Activated B cell treated with CpG ODN at 0.5 μM for 24 hours (primary cell): ENCODE measurements at places on chromosomes 2 and 18. TPM values are rescaled to one million over a fixed set of nuclear protein-coding genes. Genes with fewer than 3 reads are reported as not detected.

The SERPINB12 gene
- total RNA-seq: not detected in 2 replicates

DNA sequence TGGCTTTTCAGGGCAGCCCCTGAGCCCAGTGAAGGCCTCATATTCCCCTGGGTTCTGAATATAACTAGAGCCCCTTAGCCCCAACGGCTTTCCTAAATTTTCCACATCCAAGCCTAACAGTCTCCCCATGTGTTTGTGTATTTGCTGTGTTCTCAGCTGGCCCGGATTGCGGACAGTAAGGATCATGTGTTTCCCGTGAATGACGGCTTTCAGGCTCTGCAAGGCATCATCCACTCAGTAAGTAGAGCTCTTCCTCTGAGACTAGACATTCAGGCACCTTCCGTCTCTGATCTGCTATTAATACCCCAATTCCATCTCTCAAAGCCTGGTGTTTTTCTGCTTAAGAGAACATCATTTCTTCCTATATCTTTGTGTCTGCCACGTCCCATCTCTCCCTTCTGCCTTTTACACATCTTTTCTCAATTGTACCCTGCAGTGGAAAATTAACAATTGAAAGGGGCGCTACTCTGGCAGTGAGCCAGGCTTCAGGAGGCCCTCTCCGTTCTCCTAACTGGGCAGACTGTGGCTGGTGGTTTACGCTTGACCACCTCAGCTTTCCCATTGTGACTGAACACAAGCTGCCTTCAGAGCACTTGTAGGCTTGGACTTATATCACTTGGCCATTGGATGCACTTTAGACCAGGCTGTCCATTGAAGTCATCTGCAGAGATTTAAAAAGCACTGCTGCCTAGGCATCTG, 64.4 kb downstream of the ANTXR1 start:
- no peaks in the 10 kb centered on the region for H3K4me1 ChIP-seq
- H3K36me3 ChIP-seq: no peaks in the 10 kb centered on the region
- H3K27ac ChIP-seq: no peak overlapping the region
- H3K4me3 ChIP-seq: no peak overlapping the region
- peaks cover 26% of the 10 kb centered on the region for H3K27me3 ChIP-seq
- DNase-seq: no peak

DNA sequence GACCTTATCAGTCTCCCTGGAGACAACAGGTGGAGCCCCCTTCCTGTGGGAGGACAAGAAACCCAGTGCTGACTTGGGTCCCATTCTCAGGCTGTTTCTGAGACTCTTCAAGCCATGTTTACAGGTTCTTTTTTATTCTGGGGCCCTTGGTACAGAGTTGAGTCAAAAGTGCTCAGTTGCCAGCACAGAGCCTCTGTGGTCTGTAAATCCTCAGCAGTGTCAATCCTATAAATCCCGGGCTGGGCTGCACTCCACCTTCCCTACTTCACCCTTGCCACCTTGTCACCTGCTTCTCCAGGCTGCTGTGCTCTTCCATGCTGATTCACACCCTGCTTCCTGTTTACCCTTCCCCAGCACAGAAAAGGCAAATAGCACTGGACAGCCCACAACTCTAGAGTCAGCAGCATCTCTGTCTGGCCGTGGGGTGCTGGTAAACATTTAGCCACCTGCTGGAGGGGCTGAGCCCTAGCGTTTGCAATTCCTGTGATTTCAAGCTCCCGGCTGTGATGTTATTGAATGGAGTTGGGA, 74.7 kb downstream of the TNFRSF11A start:
- no peak for DNase-seq
- no peaks in the 10 kb centered on the region for H3K36me3 ChIP-seq
- H3K27ac ChIP-seq: no peak overlapping the region
- no peak overlapping the region for H3K4me3 ChIP-seq
- peaks cover 7% of the 10 kb centered on the region for H3K4me1 ChIP-seq

GRCh38 chr2:202704248-202704647, 69.5 kb downstream of the FAM117B start:
- peaks cover 59% of the 10 kb centered on the region for H3K4me1 ChIP-seq
- H3K4me3 ChIP-seq: no peak overlapping the region
- no peak for DNase-seq
- peaks cover 22% of the 10 kb centered on the region for H3K36me3 ChIP-seq
- H3K27me3 ChIP-seq: no peaks in the 10 kb centered on the region

GRCh38 chr2:23384551-23385343, at the start of gene KLHL29:
TSS of gene KLHL29 (plus strand) at chr2:23385179. CDS start at chr2:23562197, 177,018 bp downstream.
- peaks cover 1% of the 10 kb centered on the region for H3K36me3 ChIP-seq
- peaks cover 34% of the 10 kb centered on the region for H3K4me1 ChIP-seq
- H3K27ac ChIP-seq: peak within 1 kb of the TSS; percentile 56

- no peak overlapping the region for H3K4me3 ChIP-seq
- no peak for DNase-seq
- no peaks in the 10 kb centered on the region for H3K4me1 ChIP-seq
- peaks cover 5% of the 10 kb centered on the region for H3K27me3 ChIP-seq
These were observed 169.5 kb upstream of the COPS8 start for GRCh38 chr2:236916181-236916580.

DNA sequence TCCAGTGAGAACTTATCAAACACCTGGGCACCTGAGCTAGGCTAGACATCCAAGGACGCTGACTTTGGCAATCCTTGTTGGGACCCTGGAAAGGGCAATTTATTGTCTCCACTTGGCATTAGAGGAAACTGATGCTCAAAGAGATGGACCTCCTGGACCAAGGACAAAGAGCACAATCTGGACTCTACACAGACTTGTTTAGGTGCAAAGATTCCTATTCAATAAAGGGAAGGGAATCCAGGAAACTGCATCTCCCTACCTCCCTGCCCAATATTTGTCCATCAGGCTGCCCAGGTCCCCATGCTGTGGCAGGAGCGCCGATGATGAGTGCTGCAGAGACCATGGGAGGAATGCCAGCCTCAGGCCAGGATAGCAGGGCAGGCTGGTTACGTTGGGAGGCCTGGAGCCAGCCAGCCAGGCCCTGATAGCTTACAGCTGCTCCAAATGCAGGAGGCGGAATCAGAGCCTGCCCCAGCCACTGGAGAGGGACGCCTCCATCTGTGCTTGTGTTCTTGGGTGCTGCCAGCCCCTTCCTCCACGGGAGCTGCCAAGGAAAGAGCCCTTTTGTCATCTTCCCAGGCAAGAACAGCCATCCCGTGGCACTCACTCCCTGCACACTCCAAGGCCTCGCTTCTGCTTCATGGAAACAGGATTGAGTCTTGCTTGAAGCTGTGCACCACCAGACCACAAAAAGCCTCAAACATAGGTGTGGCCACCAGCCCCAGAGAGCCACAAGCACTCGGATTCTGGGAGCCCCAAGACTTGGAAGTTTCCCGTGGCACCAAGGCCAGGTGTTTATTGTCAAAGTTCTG, 60.0 kb downstream of the HS1BP3 start:
- peaks cover 26% of the 10 kb centered on the region for H3K4me1 ChIP-seq
- DNase-seq: no peak
- H3K4me3 ChIP-seq: no peak overlapping the region
- H3K36me3 ChIP-seq: no peaks in the 10 kb centered on the region
- H3K27me3 ChIP-seq: peaks cover 29% of the 10 kb centered on the region

DNA sequence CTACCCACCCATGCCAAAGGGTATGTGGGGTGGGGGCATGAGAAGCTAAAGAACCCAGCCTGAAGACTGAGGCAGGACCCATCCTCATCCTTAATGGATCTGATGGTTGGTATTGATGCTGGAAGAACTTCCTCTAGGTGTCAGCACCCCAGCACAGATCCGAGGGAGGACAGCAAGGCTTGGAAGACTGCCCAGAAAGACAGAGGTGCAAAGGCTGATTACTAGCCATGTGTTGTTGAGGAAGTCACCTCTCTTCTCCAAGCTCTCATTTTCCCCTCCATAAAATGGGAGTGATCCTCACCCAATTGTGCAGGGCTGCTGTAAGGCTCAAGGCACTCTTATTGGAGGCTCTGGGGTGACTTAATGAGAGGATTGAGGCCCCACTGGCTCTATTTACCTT, 256.5 kb downstream of the CELF4 start:
- no peaks in the 10 kb centered on the region for H3K36me3 ChIP-seq
- H3K27me3 ChIP-seq: no peaks in the 10 kb centered on the region
- no peak overlapping the region for H3K4me3 ChIP-seq
- H3K27ac ChIP-seq: no peak overlapping the region
- DNase-seq: no peak
- H3K4me1 ChIP-seq: no peaks in the 10 kb centered on the region

The DRC1 gene
- not detected in 2 replicates for total RNA-seq

The IL1B gene
- total RNA-seq: 0.53 and 0.71 TPM in 2 replicates
